ENCODE measurements at places on chromosomes 2 and 18. TPM values are rescaled to one million over a fixed set of nuclear protein-coding genes. Genes with fewer than 3 reads are reported as not detected.

The IL1RL1 gene
- total RNA-seq, result not detected

The MEP1B gene
- total RNA-seq, result not detected

The TGFA gene
- total RNA-seq, result 0.47 TPM

The VSNL1 gene
- total RNA-seq, result not detected

The UGT1A6 gene
- total RNA-seq, result not detected

The TUBB8B gene
- total RNA-seq, result not detected

The CPS1 gene
- total RNA-seq, result 0.41 TPM

The XDH gene
- total RNA-seq, result 0.05 TPM

The DYNAP gene
- total RNA-seq, result not detected

The RNMT gene
- total RNA-seq, result 130 TPM

The ANKRD30B gene
- not detected for total RNA-seq

The DHRS9 gene
- not detected for total RNA-seq

The TLX2 gene
- total RNA-seq, result 0.30 TPM

DNA sequence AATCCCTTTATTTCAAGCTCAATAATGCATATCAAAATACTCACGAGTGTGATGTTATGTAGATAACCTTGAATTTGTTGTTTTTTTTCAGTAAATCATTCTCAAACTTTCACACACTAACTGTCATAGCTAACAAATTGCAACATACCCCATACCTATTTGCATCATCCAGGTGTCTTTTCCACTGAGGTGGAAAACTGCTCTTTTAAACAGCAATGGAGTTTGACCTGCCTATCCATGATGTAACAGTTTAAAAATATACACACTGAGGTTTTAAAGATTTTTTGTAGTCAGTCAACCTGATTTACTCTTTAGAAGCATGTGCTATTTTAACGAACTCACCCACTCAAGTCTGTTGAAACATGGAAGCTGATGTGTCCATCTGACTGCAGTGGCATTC, 298.7 kb downstream of the RND3 start:
- no peaks in the 10 kb centered on the region for H3K4me1 ChIP-seq
- H3K27me3 ChIP-seq, result no peaks in the 10 kb centered on the region
- DNase-seq, result no peak

- H3K4me1 ChIP-seq, result no peaks in the 10 kb centered on the region
Measured at GRCh38 chr2:30038419-30038818, 108.4 kb upstream of the YPEL5 start.

DNA sequence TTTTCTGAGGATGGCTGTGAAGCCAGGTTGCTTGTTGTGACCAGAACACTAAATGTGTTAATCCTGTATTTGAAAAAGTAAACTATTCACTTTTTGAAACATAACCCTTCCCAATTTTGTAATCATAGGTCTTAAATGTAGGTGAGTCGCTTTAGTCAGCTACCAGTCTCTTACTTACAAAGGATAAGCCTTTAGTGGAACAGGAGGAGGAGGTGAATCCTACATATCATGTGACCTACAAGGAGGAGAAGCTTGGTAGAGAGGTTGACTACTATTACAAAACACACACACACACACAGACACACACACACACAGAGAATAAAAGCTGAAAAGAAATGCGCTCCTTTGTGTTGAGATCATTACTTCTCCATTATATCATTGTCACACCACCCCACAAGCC, 59.9 kb upstream of the SPAG16 start:
- no peaks in the 10 kb centered on the region for H3K36me3 ChIP-seq
- no peak for DNase-seq
- no peak overlapping the region for H3K27ac ChIP-seq

GRCh38 chr18:28707006-28707405, 530.1 kb upstream of the CDH2 start:
- no peaks in the 10 kb centered on the region for H3K27me3 ChIP-seq
- H3K36me3 ChIP-seq, result no peaks in the 10 kb centered on the region
- H3K4me1 ChIP-seq, result no peaks in the 10 kb centered on the region
- no peak overlapping the region for H3K4me3 ChIP-seq
- no peak overlapping the region for H3K27ac ChIP-seq
- no peak for DNase-seq

DNA sequence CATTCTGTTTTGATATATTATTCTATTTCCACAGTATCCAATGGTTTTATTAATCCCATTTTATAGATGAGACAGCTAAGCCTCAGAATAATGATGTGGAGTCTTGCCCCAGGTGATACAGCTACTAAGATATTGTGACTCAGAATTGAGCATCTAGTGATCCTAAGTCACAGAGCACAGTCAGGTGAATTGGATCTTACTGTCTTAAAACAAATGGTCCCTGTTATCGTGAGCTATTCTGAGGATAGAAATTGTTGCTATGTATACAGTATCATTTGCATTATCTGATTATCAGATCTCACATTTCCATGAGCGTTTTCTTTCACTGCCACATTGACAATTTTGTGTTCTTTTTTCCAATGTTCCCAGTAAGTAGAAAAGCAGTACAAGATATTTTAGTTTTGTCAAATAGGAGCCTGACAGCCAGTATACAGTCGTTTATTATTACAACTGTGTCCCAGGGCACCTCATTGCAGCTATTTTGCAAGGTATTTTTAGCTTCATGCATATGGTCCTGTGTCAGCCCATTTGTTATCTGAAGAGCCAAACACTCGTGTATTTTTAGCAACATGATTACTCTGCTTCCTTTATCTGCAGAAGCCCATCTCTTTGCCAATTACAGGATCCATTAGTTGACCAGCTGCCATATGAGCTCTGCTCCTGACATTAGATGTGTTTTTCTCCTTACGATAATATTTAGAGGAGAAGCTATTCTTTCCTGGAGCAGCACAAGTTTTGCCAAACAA, 25.1 kb upstream of the SGPP2 start:
- no peaks in the 10 kb centered on the region for H3K27me3 ChIP-seq
- H3K4me3 ChIP-seq, result no peak overlapping the region
- DNase-seq, result no peak
- H3K4me1 ChIP-seq, result no peaks in the 10 kb centered on the region

DNA sequence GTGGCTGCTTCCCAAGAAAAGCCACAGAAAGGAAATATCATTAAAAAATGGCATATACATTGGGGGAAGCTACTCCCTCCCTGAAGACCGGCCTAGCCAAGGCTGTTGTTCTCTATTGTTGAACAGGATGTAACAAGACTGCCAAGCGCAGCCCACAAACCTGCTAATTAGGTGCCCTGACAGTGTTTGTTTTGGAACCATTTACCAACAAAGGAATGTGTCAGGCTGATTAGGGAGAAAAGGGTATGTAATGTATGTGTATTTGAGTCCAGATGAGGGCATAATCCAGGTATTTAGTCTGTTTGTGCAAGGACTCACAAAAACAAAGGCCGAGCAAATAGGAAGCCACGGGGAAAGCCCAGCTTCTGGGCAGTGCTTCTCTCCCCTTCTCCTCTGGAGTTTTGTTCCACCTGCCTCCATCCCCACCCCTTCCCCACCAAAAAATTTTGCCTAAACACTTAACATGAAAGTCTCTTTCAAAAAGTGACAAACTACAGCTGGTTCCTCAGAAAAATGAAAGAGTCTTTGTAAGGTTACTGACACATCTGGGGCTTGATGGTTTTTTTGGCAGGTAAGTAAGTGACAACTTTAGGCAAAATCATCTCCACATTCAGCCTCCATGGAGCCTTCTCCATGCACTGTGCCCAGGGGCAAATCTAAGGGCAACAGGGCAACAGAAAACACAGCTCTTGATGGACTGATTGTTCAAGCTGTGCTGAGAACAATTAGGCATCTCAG, 78.3 kb upstream of the FZD5 start:
- no peak for DNase-seq
- no peak overlapping the region for H3K27ac ChIP-seq
- H3K4me1 ChIP-seq, result no peaks in the 10 kb centered on the region
- H3K27me3 ChIP-seq, result no peaks in the 10 kb centered on the region

- peaks cover 10% of the 10 kb centered on the region for H3K4me1 ChIP-seq
- H3K36me3 ChIP-seq, result no peaks in the 10 kb centered on the region
- no peak overlapping the region for H3K27ac ChIP-seq
Measured at GRCh38 chr2:234095301-234095700, 44.8 kb downstream of the SPP2 start.

DNA sequence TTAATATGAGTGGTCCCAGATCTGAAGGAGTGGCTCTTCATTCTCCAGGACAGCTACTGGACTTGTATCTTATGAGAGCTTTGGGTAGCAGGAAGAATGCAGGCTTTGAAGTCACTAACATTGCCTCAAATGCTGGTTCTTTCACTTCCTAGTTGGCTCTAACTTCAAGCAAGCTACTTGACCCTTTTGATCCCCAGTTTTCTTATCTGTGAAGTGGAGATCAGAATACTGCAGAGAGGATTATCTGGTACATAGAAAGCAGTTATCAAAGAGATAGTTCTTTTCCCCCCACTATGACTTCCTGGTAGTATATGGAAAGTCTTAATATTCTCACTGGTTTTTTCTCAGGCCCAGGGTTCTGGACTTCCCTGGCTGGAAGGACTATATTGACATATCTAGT, 3.4 kb upstream of the PLCL1 start:
- no peak overlapping the region for H3K4me3 ChIP-seq
- H3K27ac ChIP-seq, result no peak overlapping the region
- DNase-seq, result no peak
- H3K27me3 ChIP-seq, result no peaks in the 10 kb centered on the region
- peaks cover 19% of the 10 kb centered on the region for H3K4me1 ChIP-seq
- H3K36me3 ChIP-seq, result no peaks in the 10 kb centered on the region

- H3K36me3 ChIP-seq, result no peaks in the 10 kb centered on the region
- H3K27ac ChIP-seq, result no peak overlapping the region
- no peak overlapping the region for H3K4me3 ChIP-seq
- DNase-seq, result no peak
- H3K27me3 ChIP-seq, result no peaks in the 10 kb centered on the region
Measured at GRCh38 chr18:73638709-73639108, 508.9 kb downstream of the FBXO15 start.

- H3K4me1 ChIP-seq, result no peaks in the 10 kb centered on the region
- no peaks in the 10 kb centered on the region for H3K36me3 ChIP-seq
- H3K4me3 ChIP-seq, result no peak overlapping the region
- H3K27ac ChIP-seq, result no peak overlapping the region
- H3K27me3 ChIP-seq, result no peaks in the 10 kb centered on the region
Measured at GRCh38 chr2:186195696-186196095, 290.4 kb upstream of the ZC3H15 start.

- peaks cover 20% of the 10 kb centered on the region for H3K27me3 ChIP-seq
- no peak overlapping the region for H3K27ac ChIP-seq
- H3K4me3 ChIP-seq, result peak overlapping the region; percentile 79
- peaks cover 22% of the 10 kb centered on the region for H3K4me1 ChIP-seq
- no peak for DNase-seq
- H3K36me3 ChIP-seq, result no peaks in the 10 kb centered on the region
Measured at GRCh38 chr2:173354073-173354581, 545 bp upstream of the CDCA7 start.

GRCh38 chr18:44807766-44808165, 127.1 kb downstream of the SETBP1 start:
- no peak for DNase-seq
- H3K4me3 ChIP-seq, result no peak overlapping the region
- no peaks in the 10 kb centered on the region for H3K27me3 ChIP-seq
- no peaks in the 10 kb centered on the region for H3K36me3 ChIP-seq

GRCh38 chr2:224894356-224894755, 147.9 kb downstream of the DOCK10 start:
- no peaks in the 10 kb centered on the region for H3K27me3 ChIP-seq
- peaks cover 6% of the 10 kb centered on the region for H3K4me1 ChIP-seq
- H3K4me3 ChIP-seq, result no peak overlapping the region
- peaks cover 59% of the 10 kb centered on the region for H3K36me3 ChIP-seq
- DNase-seq, result no peak

DNA sequence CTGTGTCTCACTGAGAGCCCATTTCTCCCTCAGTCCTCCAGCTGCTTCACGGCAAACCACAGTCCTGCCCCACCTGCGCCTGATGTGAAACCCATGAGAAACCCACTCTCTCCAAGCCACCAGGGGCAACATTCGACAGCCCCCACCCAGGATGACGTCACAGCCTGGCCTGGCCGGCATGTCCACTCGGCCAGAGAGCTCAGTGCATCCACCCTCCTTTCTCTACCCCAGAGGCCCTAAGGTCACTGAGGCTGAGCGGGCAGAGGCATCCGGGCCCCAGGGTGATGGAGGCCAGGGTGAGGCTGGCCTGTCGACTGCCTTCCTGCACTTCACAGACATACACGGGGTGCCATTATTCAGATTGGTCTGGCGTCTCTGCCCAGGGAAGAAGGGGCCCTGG, 402.7 kb upstream of the MYT1L start:
- no peaks in the 10 kb centered on the region for H3K4me1 ChIP-seq
- DNase-seq, result no peak
- no peaks in the 10 kb centered on the region for H3K36me3 ChIP-seq
- H3K4me3 ChIP-seq, result no peak overlapping the region
- no peaks in the 10 kb centered on the region for H3K27me3 ChIP-seq

GRCh38 chr2:102841107-102841840, 79.4 kb downstream of the TMEM182 start:
- no peak for DNase-seq
- no peaks in the 10 kb centered on the region for H3K36me3 ChIP-seq
- H3K27ac ChIP-seq, result no peak overlapping the region
- H3K4me3 ChIP-seq, result no peak overlapping the region
- H3K4me1 ChIP-seq, result no peaks in the 10 kb centered on the region
- no peaks in the 10 kb centered on the region for H3K27me3 ChIP-seq

- no peak overlapping the region for H3K27ac ChIP-seq
- H3K4me1 ChIP-seq, result no peaks in the 10 kb centered on the region
- DNase-seq, result no peak
- H3K36me3 ChIP-seq, result no peaks in the 10 kb centered on the region
- H3K27me3 ChIP-seq, result no peaks in the 10 kb centered on the region
Measured at GRCh38 chr2:51013933-51014526, 17.9 kb downstream of the NRXN1 start.

DNA sequence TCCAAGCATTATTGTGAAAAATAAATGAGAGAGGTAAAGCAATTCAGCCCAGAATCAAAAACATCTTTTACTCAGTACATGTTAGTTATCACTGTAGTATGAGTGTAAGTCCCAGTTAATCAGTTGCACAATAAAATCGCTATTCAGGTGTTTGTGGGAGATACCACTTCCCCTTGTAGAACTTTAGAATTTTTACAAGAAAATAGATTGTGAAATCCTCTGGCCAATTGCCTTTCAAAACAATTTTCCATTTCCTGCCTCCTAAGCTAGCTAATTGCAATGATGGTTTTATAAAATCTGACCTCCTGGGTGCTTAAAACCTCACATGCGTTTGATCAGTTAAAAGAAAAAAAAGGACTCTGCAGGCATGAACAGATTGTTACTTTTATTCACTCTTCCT, 332.5 kb downstream of the PID1 start:
- no peak overlapping the region for H3K4me3 ChIP-seq
- no peaks in the 10 kb centered on the region for H3K27me3 ChIP-seq
- no peaks in the 10 kb centered on the region for H3K4me1 ChIP-seq
- no peak for DNase-seq
- H3K36me3 ChIP-seq, result no peaks in the 10 kb centered on the region

GRCh38 chr2:221120643-221121042, 451.5 kb downstream of the EPHA4 start:
- H3K27ac ChIP-seq, result no peak overlapping the region
- H3K4me3 ChIP-seq, result no peak overlapping the region
- H3K27me3 ChIP-seq, result no peaks in the 10 kb centered on the region
- DNase-seq, result no peak
- H3K4me1 ChIP-seq, result no peaks in the 10 kb centered on the region

DNA sequence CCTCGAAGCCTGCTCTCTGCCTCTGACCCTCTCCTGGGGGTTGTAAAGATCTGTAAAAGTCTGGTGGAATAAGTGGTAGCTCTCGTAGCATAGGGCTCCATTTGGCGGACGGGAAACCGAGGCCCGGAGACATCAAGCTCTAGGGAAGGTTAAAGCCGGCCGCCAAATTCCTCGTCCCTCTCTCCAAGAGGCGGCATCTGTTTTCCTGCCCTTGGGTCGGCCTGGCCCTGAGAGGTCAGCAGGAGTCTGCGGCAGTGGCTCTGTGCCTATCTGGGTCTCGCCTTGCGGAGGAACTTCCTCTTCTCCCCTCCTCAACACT, 72.4 kb downstream of the TEX51 start:
- no peak overlapping the region for H3K27ac ChIP-seq
- no peak for DNase-seq
- H3K36me3 ChIP-seq, result no peaks in the 10 kb centered on the region
- no peak overlapping the region for H3K4me3 ChIP-seq
- H3K4me1 ChIP-seq, result peaks cover 14% of the 10 kb centered on the region
